ENCODE measurements at places on chromosomes 2 and 18. TPM values are rescaled to one million over a fixed set of nuclear protein-coding genes. Genes with fewer than 3 reads are reported as not detected.
A peak's percentile ranks its signal among the peaks of the same experiment; 100 is the strongest.

DCC gene
- 0.34 TPM for polyA plus RNA-seq

- peak within 1 kb of the TSS; percentile 82 for H3K27ac ChIP-seq
- H3K4me3 ChIP-seq: peak within 1 kb of the TSS; percentile 91
- DNase-seq: peak; percentile 90
- H3K36me3 ChIP-seq: no peaks in the 10 kb centered on the region
- H3K27me3 ChIP-seq: no peaks in the 10 kb centered on the region
Observed at GRCh38 chr2:202871300-202872141, at the start of gene ICA1L. Gene ICA1L (minus strand): TSS chr2:202871766. CDS start chr2:202829009, 42,757 bp downstream.

KIAA2012 gene
- 0.11 TPM for polyA plus RNA-seq

DNA sequence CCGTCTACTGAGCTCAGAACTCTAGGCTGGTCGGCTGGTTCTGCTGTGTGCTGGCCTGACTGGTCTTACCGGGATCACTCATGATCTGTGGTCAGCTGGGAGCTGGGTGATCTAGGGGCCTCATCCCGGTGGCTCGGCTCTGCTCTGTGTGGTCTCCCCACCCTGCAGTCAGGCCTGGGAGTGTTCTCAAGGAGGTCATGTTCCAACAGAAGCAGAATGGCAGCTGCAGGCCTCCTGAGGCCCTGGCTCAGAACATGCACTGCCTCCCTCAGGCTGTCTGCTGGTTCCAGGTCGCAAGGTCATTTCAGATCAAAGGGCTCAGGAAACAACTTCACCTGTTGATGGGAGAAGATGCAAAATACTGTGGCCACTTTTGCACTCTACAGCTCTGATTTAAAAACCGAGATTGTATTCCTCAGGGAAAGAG, 81.1 kb upstream of the RFX8 start:
- no peak for DNase-seq
- H3K4me1 ChIP-seq: no peaks in the 10 kb centered on the region
- no peak overlapping the region for H3K4me3 ChIP-seq
- H3K27ac ChIP-seq: no peak overlapping the region
- no peaks in the 10 kb centered on the region for H3K36me3 ChIP-seq

DNA sequence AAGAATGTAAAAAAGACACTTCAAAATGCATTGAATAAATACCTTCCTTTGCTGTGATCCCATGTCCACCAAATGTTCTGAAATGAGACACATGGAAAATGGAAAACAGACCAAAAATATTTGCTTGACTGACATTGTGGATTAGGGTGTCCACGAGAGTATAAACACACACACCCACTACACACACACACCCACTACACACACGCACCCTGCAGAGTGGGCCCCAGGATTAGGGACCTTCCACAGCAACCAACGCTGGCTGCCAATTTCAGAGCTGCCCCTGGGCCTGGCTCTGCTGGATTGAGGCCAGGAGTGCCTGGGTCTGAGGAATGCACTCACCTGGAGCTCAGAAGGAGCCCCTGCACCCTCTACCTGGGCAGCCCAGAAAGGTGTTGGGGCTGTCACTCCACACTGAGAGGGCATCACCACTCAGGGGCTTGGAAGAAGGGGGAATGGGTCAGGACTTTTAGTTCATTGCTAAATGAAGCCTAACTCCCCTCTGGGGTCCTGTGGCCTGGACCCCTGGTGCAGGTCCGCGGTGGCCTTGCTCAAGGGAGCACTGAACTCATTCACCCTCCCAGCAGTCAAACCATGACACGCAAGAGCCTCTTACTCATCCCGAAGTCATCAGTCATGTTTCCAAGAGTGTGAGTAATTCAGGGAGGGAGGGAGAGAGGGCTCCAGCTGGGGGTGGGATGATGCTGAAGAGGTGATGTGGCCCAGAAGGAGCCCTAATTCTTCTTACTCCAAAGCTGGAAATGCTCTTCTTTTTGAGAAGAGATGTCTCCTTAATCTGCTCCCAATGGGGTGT, 50.2 kb upstream of the PLB1 start:
- H3K36me3 ChIP-seq: no peaks in the 10 kb centered on the region
- H3K27me3 ChIP-seq: no peaks in the 10 kb centered on the region
- peaks cover 35% of the 10 kb centered on the region for H3K4me1 ChIP-seq
- no peak overlapping the region for H3K4me3 ChIP-seq
- no peak overlapping the region for H3K27ac ChIP-seq

DNA sequence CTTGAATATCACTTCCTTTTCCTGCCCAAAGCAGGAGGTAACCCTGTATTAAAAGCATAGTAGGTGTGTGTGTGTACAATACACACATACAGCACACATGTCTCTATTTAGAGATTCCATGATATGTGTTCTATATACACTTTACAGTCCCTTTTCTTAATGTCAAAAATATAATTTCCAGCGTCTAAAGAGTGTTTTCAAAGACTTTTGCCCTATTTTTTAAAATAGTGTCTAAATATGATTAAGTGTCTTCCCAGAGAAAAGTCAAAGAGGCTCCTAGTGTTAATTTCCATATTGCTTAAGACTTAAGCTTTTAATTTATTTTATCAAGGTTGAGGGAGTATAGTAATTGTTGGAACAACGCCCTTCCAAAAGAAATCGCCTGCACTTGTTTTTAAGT, 420.3 kb upstream of the POU3F3 start:
- H3K27ac ChIP-seq: peak overlapping the region; percentile 92
- peaks cover 2% of the 10 kb centered on the region for H3K4me1 ChIP-seq
- H3K4me3 ChIP-seq: no peak overlapping the region

NCKAP5 gene
- 0.02 TPM for polyA plus RNA-seq

DNA sequence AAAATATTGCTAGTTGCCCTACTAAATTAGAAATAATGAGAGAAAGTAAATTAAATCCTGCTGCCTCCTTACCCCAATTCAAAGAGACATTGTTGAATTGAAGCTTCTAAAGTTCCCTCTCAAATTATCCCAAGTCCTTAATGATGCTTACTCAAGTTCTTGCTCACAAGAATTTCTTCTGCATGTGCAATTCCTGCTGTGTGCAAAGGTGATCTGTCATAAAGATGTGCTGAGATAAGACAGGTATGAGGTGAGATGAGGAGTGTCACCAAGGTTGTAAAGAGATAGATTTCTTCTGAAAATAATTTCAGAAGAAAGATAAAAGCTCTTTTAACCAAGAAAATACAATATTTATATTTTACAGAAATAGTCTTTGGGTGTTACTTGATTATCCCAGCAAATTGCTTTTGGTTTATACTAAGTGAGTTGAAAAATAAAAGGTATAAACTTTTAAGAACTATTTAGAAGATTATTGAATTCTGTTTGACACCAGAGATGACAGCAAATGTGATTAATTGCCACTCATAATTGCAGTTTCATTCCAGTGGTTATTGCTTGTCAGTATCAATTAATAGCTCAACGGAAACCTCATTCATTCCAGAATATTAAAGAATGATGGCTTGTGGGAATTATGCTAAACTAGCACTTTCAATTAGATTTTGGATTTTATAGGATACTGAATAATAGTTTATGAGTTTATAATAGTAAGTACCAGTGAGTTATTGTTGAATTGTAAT, 674.3 kb downstream of the STK39 start:
- no peak overlapping the region for H3K27ac ChIP-seq
- no peaks in the 10 kb centered on the region for H3K27me3 ChIP-seq
- no peak for DNase-seq

GRCh38 chr2:124018890-124019289, 6.2 kb upstream of the CNTNAP5 start:
- no peaks in the 10 kb centered on the region for H3K4me1 ChIP-seq
- H3K36me3 ChIP-seq: no peaks in the 10 kb centered on the region
- no peaks in the 10 kb centered on the region for H3K27me3 ChIP-seq
- DNase-seq: peak; percentile 32
- no peak overlapping the region for H3K4me3 ChIP-seq
- no peak overlapping the region for H3K27ac ChIP-seq

DNA sequence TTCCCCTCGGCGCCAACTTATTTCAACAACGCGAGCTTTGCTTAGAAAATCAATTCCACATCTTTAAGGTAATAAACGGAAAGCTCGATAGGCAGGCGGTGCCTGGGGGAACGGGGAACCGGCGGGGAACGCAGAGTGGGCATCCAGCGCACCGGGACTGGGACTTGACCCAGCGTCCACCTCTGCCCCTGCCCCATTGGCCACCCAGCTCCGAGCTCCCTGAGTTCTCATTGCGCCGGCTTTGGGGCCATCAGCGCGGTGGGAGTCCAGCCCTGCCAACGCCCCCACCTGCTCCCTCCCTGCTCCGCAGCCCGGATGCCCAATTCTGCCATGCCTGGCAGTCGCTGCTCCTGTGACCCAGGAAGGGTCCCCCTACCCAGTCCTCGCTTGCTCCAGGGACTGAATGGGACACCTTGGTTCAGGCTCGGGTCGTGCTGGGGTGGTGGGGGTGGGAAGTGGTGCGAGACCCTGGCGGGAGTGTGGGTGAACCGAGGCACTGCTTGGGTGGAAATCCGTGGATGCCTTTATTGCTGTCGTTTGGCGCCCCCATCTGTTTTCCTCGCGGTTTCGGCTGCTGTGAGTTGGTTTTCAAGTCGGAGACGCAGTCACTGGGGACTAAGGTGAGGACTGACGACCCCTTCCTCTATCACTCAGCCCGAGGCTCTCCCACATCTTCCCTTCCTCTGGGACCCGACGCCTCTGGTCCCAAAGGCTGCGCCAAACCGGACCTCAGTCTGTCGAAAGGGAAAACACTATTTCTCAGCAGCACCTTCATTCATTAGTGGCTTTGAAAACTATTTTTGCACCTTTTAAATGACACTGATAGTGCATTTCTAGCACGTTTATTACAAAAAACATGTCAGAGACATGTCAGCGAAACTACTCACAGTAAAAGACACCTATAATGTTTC, 2.4 kb upstream of the EVX2 start:
- H3K27me3 ChIP-seq: peaks cover 99% of the 10 kb centered on the region
- peak; percentile 78 for DNase-seq
- peaks cover 30% of the 10 kb centered on the region for H3K4me1 ChIP-seq
- no peak overlapping the region for H3K27ac ChIP-seq
- H3K36me3 ChIP-seq: no peaks in the 10 kb centered on the region

DNA sequence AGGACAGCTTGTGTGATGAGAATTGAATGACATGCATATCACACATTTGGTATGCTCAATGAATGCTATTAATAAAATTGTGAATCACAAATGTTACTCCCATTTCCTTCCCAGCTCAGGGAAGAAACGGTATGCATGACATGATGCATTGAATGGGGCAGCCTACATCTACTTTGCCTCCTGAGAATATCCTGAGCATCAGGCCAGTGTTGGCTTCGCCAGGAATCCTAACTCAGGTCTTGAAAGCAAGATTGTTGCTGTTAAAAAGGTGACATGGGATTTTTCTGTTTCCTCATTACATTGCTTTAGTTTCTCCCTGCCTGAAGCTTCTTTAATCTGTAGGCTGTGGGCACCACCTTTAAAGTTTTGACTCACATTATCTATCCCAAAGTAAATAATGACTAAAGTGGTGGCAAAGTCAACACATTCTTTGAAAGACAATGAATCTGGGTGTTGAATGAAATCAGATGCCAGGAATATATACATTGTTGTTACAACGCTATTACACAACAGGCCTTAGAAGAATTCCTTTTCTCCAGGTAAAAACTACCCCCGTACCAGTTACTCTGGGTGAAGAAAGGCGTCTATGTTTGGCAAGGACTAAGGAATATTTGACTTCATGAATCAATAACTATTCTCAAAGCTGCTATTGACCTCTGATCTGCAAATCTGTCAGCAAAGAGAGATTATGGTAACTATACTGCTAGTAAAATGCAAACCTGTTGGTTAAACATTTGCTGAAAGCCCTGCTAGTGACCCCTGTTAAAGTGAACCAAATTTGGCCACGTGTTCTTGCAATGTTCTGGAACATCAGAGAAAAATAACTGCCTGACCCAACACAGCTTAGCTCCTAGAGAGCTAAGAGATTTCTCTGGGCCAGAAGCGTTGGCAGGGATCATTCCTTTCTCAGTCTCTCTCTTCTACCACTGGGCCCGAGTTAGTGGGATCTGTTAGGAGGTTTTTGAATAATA, 30.5 kb upstream of the NEDD4L start:
- H3K36me3 ChIP-seq: no peaks in the 10 kb centered on the region
- H3K4me3 ChIP-seq: no peak overlapping the region
- no peaks in the 10 kb centered on the region for H3K4me1 ChIP-seq
- no peaks in the 10 kb centered on the region for H3K27me3 ChIP-seq
- no peak overlapping the region for H3K27ac ChIP-seq

PCBP1 gene
- polyA plus RNA-seq: 60.7 TPM

DNA sequence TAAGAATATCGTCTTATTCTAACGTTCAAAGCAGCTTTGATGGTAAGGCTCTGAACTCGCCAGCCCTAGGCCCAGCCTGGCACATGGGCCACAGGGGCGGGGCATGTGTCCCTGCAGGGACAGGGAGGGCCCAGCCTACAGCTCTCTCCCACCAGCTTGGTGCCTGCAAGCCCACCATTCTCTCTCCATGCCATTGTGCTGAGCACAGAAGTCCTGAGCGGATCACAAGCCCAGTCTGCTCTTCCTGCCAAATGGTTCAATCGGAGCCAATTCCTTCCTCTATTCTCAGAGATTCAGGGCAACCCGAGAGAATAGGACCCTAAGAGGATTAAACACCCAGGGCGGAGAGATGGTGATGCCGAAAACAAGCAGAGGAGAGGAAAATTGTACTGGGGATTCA, 50.3 kb upstream of the APCDD1 start:
- H3K27ac ChIP-seq: no peak overlapping the region
- H3K4me1 ChIP-seq: peaks cover 9% of the 10 kb centered on the region
- H3K27me3 ChIP-seq: peaks cover 4% of the 10 kb centered on the region

LOXL3 gene
- 47.9 TPM for polyA plus RNA-seq

C2orf78 gene
- polyA plus RNA-seq: 0.02 TPM

BABAM2 gene
- 28.5 TPM for polyA plus RNA-seq

DNA sequence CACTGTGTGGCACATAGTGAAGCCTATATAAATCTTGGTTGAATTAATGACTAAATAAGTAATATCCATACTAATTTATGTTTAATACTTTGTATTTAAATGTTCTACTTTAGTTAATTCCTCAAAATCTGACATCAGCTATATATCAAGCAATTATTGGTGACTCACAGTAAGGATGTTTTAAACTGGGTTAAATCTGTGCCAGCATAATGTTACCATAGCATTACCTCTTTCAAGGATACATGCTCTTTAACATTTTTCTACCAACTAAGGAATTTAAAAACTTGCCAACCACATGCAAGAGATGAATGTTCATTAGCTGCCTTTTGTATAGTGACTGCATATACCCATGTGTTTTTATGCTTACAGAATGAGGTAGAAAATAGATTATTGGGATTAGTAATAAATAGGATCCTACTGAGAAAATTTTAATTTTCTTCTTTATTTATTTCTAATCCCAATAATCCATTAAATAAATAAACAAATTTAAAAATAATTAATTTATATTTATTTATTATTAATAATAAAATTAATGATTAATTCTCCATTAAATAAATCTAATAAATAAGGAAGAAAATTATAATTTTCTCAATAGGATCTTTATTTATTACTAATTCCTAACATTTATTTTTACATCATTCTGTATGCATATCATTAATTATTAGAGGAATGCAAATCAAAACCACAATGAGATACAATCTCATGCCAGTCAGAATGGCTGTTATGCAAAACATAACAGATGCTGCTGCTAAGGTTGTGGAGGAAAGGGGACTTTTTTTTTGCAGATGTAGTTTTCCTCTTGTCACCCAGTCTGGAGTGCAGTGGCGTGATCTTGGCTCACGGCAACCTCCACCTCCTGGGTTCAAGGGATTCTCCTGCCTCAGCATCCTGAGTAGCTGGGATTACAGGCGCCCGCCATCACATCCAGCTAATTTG, 410.7 kb upstream of the DSEL start:
- H3K27ac ChIP-seq: no peak overlapping the region
- DNase-seq: no peak
- H3K36me3 ChIP-seq: no peaks in the 10 kb centered on the region

CD226 gene
- 0.56 TPM for polyA plus RNA-seq

CYP26B1 gene
- 0.26 TPM for polyA plus RNA-seq

All from SK-N-SH (cell line).